ENCODE measurements at places on chromosomes 12 and 14. TPM values are rescaled to one million over a fixed set of nuclear protein-coding genes. Genes with fewer than 3 reads are reported as not detected.

Gene DTX1
- total RNA-seq: 24.5 TPM

Gene KRT3
- total RNA-seq: not detected

- no peak for DNase-seq
These were observed 846.8 kb downstream of the NRXN3 start for GRCh38 chr14:79016828-79017505.

GRCh38 chr12:77352946-77353345 lies 287.6 kb upstream of the E2F7 start:
- no peak for DNase-seq

- DNase-seq: no peak
These were observed 932 bp downstream of the ADCY6 start for GRCh38 chr12:48787791-48788523.

Gene ZDHHC17
- 9.2 TPM for total RNA-seq

GRCh38 chr12:19886065-19886464 lies 446.8 kb downstream of the AEBP2 start:
- DNase-seq: no peak

DNA sequence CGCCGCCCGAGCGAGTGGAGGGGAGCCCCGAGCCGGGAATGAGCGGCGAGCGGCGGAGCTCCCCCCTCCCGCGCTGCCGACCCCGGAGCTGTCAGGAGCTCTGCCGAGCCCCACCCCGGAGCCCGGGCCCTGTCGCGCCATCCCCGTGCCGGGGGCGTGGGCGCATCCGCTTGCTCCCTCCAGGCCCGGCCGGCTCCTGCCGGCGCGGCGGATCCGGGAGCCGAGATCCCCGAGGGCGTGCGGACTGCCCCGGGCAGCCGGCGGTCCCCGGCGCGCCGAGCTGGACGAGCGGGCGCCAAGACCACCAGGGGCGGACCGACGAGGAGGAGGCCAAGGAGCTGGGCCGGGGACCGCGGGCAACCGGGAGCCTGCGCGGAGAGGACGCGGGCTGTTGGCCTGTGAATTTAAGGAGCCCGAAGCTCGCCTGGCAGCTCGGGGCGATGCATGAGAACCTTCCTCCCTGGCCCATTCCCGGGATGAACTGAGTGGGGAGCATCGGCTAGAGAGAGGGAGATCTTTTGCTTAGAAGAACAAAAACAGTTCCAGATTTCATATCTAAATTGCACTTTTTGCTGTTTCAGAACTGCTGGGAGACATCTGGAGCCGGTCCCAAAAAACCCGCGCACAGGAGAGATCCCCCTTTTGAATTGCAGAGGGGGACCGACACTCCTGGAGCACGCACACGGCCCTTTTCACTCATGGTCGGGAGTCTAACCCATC lies 2.0 kb downstream of the PTHLH start:
- DNase-seq: no peak
